ENCODE measurements at places on chromosomes 4 and X.

- no peak for DNase-seq
Observed at GRCh38 chr4:108175966-108176365, 7.2 kb upstream of the LEF1 start.

DNA sequence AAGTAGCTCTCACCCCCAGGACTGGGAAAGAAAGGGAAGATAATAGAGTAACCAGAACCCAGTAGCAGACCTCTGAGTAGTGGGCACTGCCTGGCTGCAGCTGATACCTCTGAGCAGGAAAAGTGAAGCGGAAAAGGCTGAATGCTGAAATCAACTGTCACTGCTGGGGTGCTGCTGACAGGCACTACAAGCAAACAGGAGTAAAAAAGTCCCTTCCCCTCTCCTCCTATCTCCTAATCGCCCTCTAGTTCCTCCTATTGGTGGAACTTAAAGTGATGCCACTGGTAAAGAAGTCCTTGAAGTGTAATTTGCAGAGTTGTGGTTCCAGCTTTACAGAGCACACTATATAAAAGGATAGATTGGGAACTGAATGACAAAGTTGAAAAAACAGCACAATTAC lies 32.8 kb upstream of the GLRB start:
- DNase-seq, result peak; percentile 47

DNA sequence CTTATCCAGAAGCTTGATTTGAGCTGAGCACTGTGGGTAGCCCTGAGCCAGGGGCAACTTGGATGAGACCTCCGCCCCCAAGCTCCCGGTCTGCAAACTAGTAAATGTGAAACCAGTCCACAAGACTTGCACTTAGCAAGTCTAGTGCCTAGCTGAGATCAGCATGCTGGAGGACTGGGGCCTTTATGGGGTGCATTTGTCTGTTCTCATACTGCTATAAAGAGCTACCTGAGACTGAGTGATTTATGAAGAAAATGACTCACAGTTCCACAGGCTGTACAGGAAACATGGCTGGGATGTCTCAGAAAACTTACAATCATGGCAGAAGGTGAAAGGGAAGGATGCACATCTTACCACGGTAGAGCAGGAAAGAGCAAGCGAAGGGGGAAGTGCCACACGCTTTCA lies 42.1 kb upstream of the HOPX start:
- DNase-seq, result no peak

DNA sequence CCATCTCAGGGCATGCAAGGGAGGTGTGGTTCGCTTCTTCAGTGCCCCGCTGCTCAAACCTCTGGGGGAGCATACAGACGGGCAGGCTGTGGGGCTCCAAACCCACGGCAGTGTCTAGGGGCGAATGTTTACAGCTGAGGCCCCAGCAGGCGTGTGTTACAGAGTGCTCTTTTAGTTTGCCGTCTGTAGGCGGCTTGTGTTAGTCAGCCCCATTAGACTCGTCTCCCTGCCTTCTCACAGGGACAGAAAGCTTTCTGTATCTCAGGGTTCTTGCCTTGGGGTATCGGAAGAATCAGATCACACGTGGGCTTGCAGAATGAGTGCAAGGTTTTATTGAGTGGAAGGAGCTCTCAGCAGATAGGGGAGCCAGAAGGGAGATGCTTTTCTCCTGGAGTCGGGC lies 10.6 kb downstream of the RS1 start:
- no peak for DNase-seq

DNA sequence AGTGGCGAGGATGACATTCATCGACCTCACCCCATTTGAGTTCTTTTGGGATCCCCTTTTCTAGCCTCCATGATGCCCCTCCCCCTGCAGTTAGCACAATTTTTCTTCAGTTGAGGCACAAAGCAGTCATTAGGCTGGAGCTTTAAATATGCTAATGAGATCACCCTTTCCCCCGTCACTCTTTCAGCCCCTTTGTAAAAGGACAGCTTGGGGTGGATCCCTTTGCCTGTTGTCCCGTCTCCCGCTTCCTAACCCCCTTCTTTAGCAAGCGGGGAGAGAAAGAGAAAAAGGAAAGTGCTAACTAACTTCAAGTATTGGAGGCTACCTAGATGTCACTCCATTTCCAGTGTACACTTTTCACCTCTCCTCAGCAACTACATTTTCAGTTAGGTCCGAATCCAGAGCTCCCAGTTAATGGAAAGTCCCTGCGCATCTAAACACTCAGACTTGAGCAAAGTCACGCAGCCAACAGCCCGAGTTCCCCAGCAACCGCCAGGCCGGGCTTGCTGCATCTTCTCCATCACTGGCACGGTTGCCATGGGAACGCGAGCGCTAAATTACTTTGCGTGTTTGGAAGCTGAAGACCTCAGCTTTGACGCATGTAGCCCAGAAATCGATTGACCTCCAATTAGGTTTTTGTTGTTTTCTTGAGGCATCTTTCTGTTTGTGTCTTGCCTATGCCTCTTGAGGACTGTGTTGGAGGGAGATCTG lies 76.8 kb downstream of the RTL5 start:
- no peak for DNase-seq

DNA sequence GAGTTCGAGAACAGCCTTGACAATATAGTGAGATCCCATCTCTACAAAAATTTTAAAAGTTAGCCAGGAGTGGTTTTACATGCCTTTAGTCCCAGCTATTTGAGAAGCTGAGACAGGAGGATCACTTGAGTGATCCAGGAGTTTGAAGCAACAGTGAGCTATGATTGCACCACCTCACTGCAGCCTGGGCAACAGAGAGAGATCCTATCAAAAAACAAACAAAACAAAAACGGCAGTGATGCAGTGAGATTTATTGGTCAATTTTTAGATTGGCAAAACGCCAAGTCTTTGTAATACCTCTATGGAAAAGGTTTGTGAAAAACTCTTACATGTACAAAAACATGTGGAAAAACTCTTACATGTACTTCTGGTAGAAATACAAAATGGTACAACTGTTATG lies 91.3 kb downstream of the PTPN13 start:
- peak; percentile 5 for DNase-seq

DNA sequence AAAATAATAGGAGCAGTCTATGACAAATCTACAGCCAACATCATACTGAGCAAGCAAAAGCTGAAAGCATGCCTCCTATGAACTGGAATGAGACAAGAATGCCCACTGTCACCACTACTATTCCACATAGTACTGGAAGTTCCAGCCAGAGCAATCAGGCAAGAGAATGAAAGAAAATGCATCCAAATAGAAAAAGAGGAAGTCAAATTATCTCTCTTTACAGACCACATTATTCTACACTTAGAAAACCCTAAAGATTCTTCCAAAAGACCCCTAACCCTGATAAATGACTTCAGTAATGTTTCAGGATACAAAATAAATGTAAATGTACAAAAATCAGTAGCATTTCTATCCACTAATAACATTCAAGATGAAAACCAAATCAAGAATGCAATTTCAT lies 249.0 kb downstream of the STK32B start:
- DNase-seq, result no peak

DNA sequence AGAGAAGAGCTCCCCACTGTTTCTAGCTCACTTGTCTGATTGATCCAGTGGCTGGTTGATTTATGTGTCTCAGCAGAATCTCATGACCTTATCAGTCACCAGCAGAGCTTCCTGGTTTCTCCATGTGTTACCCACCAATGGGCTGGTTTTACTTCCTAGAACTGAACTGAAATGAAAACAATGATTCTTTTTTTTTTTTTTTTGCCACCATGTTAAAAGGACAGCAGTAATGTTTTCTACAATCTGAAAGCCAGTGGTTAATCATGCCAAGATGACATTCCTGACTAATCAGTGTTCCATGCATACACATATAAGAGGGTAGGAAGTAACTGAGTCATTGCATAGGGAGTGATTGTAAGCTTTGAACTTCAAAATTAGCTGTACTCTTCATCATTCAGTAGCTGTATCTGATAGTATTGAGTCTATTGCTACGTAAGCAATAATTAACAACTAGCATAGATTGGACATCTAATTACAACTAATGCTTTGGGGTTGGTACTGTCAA lies 67.7 kb downstream of the SLC4A4 start:
- DNase-seq, result peak; percentile 75

Measured in astrocyte (in vitro differentiated cells and primary cell).